CD8-positive, alpha-beta T cell (primary cell): ENCODE measurements at places on chromosomes 12 and 14. TPM values are rescaled to one million over a fixed set of nuclear protein-coding genes. Genes with fewer than 3 reads are reported as not detected.

GRCh38 chr14:69137843-69138535 is 14.9 kb downstream of the DCAF5 start:
- no peak for DNase-seq

- DNase-seq: no peak
Observed at GRCh38 chr12:93011100-93011499, 82.0 kb upstream of the EEA1 start.

The FAM181A gene
- total RNA-seq: not detected

DNA sequence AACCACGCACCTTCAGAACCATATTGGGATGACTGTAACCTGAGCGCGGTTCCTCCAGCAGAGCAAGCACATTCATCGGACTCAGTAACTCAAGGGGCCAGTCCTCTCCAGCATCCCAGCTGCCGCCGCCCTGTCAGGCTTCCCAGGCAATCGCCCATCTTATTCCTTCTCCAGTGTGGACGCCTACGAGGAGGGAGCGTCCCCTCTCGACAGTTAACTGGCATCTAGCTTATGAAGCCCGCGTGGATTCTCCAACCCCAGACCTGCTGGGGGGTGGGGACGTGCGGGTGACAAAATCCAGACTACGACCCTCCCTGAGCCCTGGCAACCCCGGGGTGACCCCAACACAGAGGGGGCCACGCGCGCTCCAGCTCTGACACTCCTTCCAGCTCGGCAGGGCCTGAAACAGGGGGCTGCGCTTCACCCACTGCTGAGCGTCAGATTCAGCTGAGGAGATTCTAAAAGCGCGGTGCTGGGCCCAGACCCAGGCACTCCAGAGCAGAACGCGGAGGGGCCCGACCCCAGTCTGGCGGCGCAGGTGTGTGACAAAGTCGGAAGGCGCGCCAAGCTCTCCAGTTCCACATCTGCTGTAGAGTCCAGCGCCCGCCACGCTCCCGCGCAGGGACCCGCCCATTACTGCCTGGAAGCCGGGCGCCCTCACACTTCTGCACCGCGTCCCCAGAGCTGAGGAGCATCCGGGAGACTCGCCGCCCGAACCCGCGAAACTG is 43.9 kb upstream of the ESR2 start:
- DNase-seq: no peak

GRCh38 chr14:91956616-91957015 is 9.1 kb upstream of the FBLN5 start:
- no peak for DNase-seq

The LRRC10 gene
- total RNA-seq: not detected

The NRXN3 gene
- total RNA-seq: not detected

The BEST3 gene
- total RNA-seq: not detected

DNA sequence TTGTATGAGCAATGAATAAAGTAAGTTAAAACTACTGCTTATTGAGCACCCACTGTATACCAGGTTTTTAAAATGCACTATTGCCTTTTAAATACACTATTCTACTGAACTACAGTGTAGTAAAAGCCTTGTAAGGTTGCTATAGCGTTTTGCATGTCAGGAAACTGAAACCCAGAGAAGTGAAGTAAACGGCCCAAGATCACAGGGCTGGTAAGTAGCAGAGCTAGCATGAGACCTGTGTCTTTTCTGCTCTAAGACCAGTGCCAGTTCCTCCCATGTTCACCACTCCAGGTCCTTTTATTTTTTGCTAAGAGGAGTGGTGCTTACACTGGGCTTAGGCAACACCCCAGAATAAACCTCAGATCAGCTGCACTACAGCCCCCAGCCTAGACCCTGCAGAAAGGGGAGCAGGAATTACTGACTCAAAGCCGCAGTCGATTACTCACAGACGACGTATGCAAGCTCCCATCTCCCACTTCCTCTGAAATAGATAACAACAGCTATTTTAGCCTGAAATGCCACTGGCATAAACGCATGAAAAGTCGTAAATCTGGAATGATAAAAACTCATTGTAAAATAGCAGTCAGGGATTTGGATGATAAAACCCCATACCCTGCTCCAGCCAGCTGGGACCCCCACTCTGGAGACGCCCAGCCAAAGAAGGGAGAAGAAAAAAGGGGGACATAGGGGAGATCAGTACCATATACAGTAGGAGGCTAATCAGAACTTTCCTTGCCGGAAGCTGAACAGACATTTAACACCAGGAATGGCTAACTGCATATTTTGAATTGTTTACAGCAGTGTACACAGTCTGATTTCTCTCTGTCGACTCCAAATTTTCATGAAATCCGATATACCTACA is 108.3 kb downstream of the NUAK1 start:
- DNase-seq: no peak

The CELA1 gene
- total RNA-seq: not detected

- no peak for DNase-seq
Observed at GRCh38 chr12:101256266-101256665, 23.6 kb upstream of the UTP20 start.

GRCh38 chr14:104882991-104883660 is 18.1 kb downstream of the CEP170B start:
- DNase-seq: no peak

GRCh38 chr12:26156201-26156871 is 31.5 kb upstream of the BHLHE41 start:
- DNase-seq: no peak

DNA sequence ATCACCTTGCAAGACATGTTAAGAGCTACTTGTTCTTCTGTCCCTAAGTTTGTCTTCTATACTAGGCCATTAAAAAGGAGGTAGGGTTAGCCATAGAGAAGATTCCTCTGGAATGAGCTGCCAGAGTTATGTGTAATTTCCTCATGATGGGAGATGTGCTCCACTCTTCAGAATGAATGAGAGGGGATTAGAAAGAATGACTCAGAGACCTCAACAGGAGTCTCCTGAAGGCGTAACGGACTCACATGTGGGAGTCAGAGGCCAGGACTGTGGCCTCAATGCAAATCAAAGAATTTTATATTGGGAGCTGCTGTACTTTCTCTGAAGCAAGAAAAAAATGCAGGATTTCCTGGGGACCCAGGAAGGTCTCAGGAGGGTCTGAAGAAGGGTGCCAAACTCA is 87.8 kb upstream of the ATXN7L3B start:
- DNase-seq: no peak

GRCh38 chr14:99961826-99962518 is 103.2 kb upstream of the EVL start:
- no peak for DNase-seq

The SLC48A1 gene
- total RNA-seq: 5.5 TPM

The MYF6 gene
- total RNA-seq: not detected

The SDSL gene
- total RNA-seq: not detected

The MDM2 gene
- 95.1 TPM for total RNA-seq

DNA sequence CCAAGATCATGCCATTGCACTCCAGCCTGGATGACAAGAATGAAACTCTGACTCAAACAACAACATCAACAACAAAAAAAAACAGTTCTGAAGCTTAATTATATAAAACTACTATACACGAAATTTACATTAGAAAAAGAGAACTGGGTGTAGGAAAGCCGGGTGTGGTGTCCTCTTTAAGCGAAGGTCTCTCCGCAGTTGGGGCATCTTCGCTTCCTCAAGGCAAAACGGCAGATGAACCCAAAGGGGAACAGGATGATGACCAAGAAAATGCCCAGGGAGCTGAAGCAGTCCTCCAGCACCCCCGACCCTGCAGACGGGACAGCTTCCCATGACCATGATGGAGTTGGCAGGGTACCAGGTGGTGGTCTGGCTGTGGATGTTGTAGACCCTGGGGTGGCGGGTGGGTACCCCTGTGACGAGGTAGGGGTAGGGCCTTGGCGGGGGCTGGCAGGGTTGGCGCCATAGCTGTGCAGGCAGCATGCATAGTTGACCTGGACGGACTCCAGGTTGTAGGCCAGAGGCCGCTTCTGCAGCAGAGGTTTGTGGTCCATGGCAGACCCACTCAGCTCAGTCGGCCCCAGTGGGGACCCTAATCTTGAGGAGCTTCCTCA is 18.2 kb upstream of the BCAT1 start:
- no peak for DNase-seq

GRCh38 chr14:77804592-77804991 is 4.7 kb downstream of the ADCK1 start:
- DNase-seq: no peak

GRCh38 chr12:29102741-29103140 is 46.3 kb upstream of the FAR2 start:
- DNase-seq: no peak

The TOMM20L gene
- total RNA-seq: 0.92 TPM

DNA sequence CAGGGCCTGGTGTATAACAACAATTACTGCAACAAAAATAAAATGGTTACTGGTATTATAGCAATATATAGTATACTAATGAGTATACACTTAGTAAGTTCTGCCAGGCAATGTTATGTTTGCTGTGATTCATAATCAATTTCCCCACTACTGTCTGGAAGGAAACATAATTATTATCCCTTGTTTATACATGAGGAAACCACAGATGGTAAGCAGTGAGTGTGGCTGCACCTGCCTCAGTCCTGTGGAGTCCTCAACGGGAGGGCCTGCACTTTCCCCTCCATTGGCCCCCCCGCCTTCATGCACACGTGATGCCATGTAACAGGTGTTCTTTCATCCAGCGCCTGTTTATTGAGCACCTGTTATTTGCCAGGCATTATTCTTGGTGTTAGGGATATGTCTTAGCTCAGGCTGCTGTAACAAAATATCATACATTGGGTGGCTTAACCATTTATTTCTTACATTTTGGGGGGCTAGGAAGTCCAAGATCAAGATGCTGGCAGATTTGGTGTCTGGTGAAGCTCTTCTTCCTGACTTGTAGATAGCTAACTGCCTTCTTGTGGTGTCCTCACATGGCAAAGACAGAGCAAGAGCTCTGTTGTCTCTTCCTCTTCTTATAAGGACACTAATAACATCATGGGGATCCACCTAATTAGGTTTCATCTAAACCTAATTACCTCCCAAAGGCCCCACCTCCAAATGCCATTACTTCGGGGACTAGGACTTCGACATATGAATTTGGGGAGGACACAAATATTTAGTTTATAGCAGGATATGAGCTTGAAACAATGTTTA is 59.5 kb upstream of the CHGA start:
- DNase-seq: no peak

The TTC6 gene
- not detected for total RNA-seq

The ACSM4 gene
- total RNA-seq: not detected

The CDK17 gene
- total RNA-seq: 150 TPM

The GPRC5D gene
- total RNA-seq: not detected

DNA sequence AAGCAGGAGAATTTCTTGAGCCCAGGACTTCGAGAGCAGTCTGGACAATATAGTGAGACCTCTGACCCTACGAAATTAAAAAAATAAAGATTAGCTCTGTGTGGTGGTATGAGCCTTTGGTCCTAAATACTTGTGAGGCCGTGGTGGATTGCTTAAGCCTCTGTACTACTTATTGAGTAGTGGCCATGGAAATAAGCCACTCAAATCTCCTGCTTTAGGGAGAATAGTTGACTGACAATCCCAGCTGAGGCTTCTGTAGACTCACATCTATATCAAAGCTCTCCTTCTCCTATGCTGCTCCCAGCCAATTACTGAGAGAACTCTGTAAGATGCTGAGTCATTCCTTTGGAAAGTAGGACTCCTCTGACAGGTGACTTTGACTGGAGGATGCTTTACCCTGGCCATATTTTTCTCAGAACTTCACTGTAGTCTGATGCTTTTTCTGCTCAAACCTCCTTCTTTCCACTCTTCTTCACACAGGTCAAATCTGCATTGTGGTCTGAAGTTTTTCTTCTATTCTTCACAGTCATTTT is 420.2 kb downstream of the SLC6A15 start:
- no peak for DNase-seq

- DNase-seq: peak; percentile 74
Observed at GRCh38 chr14:23299211-23299957, 3.3 kb downstream of the PPP1R3E start.

The AGAP2 gene
- total RNA-seq: 23.5 TPM

The ADCY6 gene
- not detected for total RNA-seq

The IFI27L1 gene
- total RNA-seq: 8.4 TPM

The TAS2R7 gene
- not detected for total RNA-seq

DNA sequence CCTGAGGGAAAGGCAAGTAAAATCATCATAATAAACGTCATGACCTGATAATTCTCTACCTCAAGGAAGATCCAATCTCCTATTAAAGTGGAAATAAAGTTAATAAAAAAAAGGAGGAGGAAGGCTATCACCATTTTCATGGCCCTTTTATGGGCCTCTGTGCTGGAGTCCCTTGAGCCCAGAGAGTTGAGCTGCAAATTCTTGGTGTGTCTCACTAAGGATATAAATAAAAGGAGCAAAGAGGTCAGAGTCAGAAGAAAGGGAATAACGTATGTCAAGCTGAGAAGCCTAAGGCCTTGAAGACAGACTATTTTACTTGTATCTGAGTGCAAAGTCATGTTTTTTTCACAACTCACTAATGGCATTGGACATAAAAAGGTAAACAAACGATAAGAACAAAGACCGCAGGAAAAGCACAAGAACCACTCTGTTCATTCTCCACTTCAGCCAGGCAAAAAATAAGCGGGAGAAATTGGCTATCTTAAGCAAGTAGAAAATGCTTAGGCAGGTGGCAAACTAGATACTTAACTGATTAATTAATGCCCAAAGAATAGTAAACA is 12.0 kb upstream of the SMIM10L1 start:
- DNase-seq: no peak

The KRT75 gene
- not detected for total RNA-seq

The RFX4 gene
- not detected for total RNA-seq

- DNase-seq: no peak
Observed at GRCh38 chr14:21050597-21050996, 7.0 kb upstream of the RNASE8 start.

The TEP1 gene
- 20.2 TPM for total RNA-seq

DNA sequence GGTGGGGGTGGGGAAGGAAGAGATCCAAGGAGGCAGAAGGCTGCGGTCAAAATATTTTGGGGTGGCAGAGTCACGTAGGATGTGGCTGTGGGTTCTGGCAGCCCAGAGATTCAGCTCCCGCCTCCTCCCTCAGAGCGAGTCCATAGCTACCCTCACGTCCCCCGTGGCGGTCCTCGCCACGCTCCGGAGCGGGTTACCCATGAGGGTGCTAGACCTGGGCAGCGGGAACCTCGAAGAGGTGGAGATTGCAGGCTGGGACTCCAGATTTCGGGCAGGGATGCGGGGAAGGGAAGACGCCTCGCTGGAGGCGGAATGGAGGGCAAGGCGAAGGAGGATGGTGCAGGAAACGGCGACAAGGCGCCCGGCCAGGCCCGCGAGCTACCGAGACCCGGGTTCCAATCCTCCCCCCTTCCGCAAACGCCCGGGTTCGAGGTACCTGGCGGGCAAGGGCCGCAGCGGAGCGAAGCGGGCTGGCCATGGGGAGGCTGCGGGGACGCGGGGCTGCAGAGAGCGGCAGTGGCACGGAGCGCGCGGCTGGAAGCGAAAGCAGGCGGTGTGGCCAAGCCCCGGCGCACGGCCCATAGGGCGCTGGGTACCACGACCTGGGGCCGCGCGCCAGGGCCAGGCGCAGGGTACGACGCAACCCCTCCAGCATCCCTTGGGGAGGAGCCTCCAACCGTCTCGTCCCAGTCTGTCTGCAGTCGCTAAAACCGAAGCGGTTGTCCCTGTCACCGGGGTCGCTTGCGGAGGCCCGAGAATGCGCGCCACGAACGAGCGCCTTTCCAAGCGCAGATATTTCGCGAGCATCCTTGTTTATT is 46.2 kb downstream of the BCAT1 start:
- peak; percentile 33 for DNase-seq
